ENCODE measurements at places on chromosomes 3 and 15. TPM values are rescaled to one million over a fixed set of nuclear protein-coding genes. Genes with fewer than 3 reads are reported as not detected.

The C3orf49 gene
- total RNA-seq, result not detected

The SI gene
- total RNA-seq, result not detected

The DENND4A gene
- 9.8 TPM for total RNA-seq

GRCh38 chr15:79088426-79089205 lies 2.0 kb downstream of the RASGRF1 start:
- DNase-seq, result peak; percentile 35
- no peaks in the 10 kb centered on the region for H3K4me1 ChIP-seq
- no peak overlapping the region for H3K27ac ChIP-seq
- no peak overlapping the region for H3K4me3 ChIP-seq
- H3K36me3 ChIP-seq, result no peaks in the 10 kb centered on the region

DNA sequence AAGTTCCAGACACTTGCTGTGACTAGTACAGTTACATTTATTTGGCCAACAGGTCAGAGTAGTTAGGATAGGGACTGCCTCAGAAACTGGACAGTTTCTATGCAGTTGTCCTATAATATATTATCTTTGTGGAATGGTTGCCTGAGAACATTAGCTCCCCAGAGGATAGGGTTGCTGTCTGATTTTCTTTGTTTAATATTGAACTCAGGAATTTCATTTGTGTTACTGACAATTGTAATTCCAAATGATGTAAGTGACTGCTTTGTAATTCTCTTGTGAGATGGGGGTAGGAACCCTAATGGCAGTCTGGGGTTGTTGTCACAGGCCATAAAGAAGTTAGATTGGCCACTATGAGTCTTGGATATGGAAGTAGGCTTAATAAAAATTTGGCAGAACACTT lies 2.2 kb downstream of the NXPE3 start:
- no peak overlapping the region for H3K4me3 ChIP-seq
- no peak overlapping the region for H3K27ac ChIP-seq
- H3K4me1 ChIP-seq, result no peaks in the 10 kb centered on the region
- H3K27me3 ChIP-seq, result peaks cover 25% of the 10 kb centered on the region
- no peaks in the 10 kb centered on the region for H3K36me3 ChIP-seq

GRCh38 chr3:7238565-7239295 lies 377.8 kb downstream of the GRM7 start:
- peaks cover 11% of the 10 kb centered on the region for H3K4me1 ChIP-seq
- no peaks in the 10 kb centered on the region for H3K27me3 ChIP-seq
- DNase-seq, result no peak
- H3K27ac ChIP-seq, result no peak overlapping the region

GRCh38 chr3:175088766-175089380 lies 229.7 kb downstream of the NAALADL2 start:
- no peak for DNase-seq
- H3K4me3 ChIP-seq, result no peak overlapping the region
- no peaks in the 10 kb centered on the region for H3K36me3 ChIP-seq
- H3K4me1 ChIP-seq, result no peaks in the 10 kb centered on the region
